ENCODE measurements at places on chromosomes 2 and 18.

DNA sequence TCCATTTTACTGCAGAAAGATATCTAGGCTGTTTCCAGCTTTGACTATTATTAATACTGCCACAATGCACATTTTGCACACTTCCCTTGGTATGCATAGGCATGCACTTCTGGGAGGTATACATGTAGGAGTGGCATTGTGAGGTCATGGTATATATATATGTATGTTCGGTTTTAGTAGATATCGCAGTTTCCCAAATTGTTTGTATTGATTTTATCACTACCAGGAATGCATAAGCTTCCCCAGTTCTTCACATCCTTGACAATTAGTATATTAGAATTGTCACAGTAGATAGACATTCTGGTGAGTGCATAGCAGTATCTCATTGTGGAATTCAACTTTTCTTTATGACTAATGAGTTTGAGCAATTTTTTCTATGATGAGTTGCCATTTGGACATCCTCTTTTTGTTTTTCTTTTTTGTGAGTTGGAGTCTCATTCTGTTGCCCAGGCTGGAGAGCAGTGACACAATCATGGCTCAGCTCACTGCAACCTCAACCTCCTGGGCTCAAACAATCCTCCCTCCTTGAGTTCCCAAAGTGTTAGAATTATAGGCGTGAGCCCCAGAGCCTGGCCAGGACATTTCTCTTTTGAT, 4.2 kb upstream of the GRB14 start:
- no peak for DNase-seq

GRCh38 chr2:225165052-225165451, 122.8 kb upstream of the DOCK10 start:
- no peak for DNase-seq

DNA sequence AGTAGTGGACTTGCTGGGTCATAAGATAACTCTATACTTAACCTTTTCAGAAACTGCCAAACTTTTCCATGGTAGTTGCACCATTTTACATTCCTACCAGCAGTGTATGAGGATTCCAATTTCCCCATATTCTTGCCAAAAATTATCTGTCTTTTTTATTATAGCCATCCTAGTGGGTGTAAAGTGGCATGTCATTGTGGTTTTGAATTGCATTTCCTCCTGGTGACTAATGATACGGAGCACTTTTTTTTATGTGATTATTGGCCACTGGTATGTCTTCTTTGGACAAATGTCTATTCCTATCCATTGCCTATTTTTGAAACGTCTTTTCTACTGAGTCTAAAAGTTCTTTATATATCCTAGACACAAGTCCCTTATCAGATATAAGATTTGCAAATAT, 44.3 kb downstream of the CACNB4 start:
- DNase-seq, result no peak

- DNase-seq, result no peak
Measured at GRCh38 chr2:131046918-131047652, 46.2 kb downstream of the FAM168B start.

DNA sequence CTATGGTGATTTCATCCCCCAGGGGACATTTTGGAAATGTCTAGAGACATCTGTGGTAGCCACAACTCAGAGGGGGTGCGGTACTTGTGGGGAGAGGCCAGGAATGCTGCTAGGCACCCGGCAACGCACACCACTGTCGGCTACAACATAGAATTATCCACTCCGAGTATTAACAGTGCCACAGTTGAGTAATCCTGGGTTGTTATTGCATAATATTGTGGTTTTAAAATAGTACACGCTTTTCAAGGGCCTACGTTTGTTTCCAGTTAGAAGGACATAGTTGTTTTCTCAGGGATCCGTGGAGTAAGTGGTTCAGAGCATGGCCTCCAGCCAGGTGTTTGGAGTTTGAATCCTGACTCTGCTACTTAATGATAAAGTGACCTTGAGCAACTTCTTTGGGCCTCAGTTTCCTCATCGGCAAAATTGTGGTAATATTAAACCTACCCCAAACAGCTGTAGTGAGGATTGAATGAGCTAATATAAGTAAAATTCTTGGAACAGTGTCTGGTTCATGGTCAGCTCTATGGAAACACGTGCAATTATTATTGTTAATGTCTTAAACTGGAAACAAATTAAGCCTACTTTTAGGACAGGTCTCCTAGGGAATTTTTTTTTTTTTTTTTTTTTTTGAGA, 24.5 kb downstream of the CYP27A1 start:
- no peak for DNase-seq

- no peak for DNase-seq
Measured at GRCh38 chr2:214649440-214650205, 159.9 kb downstream of the BARD1 start.

GRCh38 chr2:46770622-46771021, 145.0 kb downstream of the MCFD2 start:
- DNase-seq, result no peak

GRCh38 chr18:70659036-70659925, 370.4 kb downstream of the SOCS6 start:
- no peak for DNase-seq

GRCh38 chr18:22783662-22784076, 149.5 kb upstream of the RBBP8 start:
- DNase-seq, result no peak

DNA sequence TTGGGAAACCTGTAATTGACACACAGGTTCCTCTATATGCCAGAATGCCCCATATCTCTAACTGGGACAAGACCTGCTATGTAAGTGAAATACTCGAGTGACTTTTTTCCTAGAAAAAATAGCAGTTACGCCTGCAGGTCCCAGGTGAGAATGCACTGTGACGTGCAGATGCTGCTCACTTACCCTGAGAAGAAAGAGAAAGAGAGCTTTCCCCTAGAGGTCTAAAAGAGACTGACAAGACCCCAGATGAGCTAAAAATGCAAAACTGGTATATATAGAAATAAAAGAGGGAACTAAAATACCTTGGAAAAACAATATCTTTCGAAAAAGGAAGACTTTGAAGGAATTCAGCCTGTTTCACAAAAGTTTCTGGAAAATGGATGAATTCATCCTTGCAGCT, 383.0 kb upstream of the DCC start:
- DNase-seq, result no peak

DNA sequence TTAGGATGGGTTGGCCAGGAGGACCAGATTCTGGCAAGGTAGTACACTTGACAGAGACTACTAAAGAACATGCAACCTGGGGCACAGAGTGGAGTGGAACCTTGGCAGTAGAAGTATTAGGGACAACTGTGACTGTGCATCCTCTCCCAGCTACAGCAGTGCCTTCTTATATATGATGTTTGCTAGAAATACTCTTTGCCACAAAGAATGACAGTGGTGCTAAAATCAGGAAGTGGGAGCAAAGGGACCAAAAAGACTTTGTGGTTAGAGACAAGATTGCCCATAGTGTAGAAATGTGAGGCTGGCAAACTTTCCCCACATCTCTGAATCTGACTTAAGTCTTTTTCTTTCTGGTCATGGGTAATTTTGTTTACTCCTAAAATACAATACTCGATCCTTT, 9.4 kb upstream of the SLC38A11 start:
- DNase-seq, result no peak

DNA sequence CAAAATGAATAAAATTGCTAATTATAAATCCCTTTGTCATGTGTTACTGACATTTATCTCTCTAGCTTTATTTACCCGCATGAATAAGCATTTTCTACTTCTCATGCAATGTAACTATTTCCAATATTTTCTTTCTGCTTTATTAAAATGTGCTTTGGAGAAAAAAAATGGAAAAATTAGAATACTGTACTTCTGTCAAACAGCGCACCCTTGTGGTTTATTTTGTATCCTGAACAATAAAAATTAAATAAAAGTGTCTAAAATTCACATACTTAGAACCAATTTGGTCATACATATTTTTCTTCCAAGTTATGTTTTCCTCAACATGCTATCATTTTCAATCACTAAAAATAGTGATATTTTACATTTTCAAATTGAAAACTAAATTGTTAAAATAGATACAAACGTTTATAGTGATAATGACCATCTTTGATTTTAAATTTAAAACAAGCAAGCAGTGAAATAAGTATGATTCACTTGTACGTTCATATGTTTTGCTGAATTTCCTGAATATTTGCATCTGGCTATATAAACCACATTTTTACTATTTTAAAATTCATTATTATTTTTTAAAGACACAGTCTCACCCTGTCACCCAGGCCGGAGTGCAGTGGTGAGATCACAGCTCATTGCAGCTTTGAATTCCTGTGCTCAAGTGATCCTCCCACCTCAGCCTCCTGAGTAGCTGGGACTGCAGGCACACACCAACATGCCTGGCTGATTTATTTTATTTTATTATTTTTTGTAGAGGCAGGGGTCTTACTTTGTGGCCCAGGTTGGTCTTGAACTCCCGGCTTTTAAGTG, 95.9 kb upstream of the GRB14 start:
- DNase-seq, result no peak

DNA sequence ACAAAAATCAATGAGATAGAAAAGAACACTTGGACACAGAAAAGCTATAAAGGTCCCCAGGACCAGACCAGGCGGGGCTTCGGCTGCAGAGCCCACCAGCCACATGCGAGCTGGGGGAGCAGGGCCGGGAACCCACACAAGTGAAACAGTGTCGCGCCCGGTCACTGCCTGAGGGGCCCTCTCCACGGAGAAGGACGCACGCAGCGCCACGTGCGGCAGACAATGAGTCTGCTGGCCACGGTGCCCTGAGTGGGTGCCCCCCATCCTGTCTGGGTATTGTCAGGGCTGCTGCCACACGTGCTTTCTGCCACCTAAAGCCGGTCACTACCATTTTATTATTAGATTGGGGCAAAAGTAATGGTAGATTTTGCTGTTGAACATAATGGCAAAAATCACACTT, 207.9 kb upstream of the HDAC4 start:
- no peak for DNase-seq

DNA sequence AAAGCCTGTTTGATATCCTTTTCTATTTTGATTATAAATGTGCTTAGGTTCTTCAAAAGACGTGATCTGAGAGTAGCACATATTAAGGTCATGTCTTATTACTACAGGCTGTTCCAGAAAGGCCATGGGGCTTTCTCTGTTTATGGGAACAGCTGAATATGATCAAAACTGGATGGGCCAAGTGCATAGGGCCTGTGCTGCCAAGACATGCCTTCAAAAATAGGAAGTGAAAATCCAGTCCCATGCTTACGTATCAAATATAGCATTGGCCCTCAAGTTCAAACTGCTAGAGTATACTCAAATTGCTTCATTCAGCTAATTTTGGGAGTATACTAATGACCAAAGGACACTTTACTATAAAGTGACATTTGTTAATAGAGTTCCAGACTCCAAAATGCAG, 24.1 kb downstream of the SLC25A52 start:
- no peak for DNase-seq

Data from stimulated activated CD4-positive, alpha-beta T cell treated with anti-CD3 and anti-CD28 coated beads, Interleukin-1b, Interleukin-23, amount 100 ng/mL, for 4 hours (primary cell).